ENCODE measurements at places on chromosomes 11 and 22. TPM values are rescaled to one million over a fixed set of nuclear protein-coding genes. Genes with fewer than 3 reads are reported as not detected.

The USP2 gene
- 0.32 TPM for polyA plus RNA-seq

The MOGAT2 gene
- not detected for polyA plus RNA-seq

The H19 gene
- polyA plus RNA-seq: 0.10 TPM

The DNAJB7 gene
- not detected for polyA plus RNA-seq

The PARVA gene
- 134 TPM for polyA plus RNA-seq

The MIOX gene
- 0.14 TPM for polyA plus RNA-seq

The MUC2 gene
- polyA plus RNA-seq: not detected
